A549 treated with GW870086 at 1 μM for 4 hours (cell line): ENCODE measurements at places on chromosomes 13 and 19. TPM values are rescaled to one million over a fixed set of nuclear protein-coding genes. Genes with fewer than 3 reads are reported as not detected.

The TUBA3C gene
- total RNA-seq: not detected in 5 replicates

The SYNE4 gene
- 0.14 to 0.53 TPM (median 0.25 TPM) in 5 replicates for total RNA-seq

The FAM216B gene
- total RNA-seq: not detected in 5 replicates

The C19orf33 gene
- 692 to 827 TPM (median 715 TPM) in 5 replicates for total RNA-seq

The ADPRHL1 gene
- total RNA-seq: 14.5 to 17.5 TPM (median 14.6 TPM) in 5 replicates

The MADCAM1 gene
- 0.14 to 0.40 TPM (median 0.33 TPM) in 5 replicates for total RNA-seq

The PGLYRP1 gene
- not detected in 5 replicates for total RNA-seq

The CALM3 gene
- 195 to 247 TPM (median 227 TPM) in 5 replicates for total RNA-seq

The C13orf42 gene
- not detected in 5 replicates for total RNA-seq
